ENCODE measurements at places on chromosomes 3 and 15.

- DNase-seq: peak; percentile 60
Measured at GRCh38 chr3:126208606-126209256, 28.3 kb upstream of the ALDH1L1 start.

DNA sequence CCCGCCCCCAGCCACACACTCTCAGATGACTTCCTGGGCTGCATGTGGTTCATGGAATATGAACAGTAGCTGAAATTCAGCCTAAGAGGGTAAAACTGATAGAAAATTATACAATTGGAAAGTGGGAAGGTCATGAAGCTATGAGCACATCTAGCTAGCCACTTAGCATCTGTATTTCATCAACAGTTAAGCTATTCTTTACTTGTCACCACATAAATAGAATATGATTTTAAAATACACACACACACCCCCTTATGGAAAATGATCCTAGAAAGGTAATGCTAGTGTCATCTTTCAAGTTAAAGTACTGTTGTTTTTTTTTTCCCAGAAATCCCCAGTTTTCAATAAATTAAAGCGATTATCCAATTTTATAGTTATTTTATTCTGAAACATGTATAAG lies 3.6 kb downstream of the MAP4 start:
- no peak for DNase-seq

DNA sequence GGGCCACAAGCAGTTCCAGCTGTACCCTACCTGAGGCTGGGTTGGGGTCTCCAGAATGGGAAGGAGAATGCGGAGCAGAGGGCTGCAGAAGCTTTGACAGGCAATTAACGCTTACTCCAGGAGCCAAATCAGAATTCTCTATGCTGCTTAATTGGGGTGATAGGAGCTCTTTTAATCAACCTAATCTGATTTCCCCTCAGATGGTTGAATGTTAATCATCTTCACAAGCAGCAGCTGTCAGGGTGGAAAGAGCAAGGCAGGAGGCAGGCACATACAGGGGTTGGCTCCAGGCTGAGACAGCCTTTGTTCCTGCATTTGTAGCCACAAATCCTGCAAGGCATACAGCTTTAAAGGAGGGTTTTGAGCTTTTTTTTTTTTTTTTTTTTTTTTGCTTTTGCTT lies 2.6 kb downstream of the CILP start:
- no peak for DNase-seq

GRCh38 chr3:48222616-48223513 lies at the start of gene CAMP:
Gene CAMP, plus strand, starts transcription at chr3:48223495. Its CDS starts 17 bp downstream, at chr3:48223512.
- no peak for DNase-seq

DNA sequence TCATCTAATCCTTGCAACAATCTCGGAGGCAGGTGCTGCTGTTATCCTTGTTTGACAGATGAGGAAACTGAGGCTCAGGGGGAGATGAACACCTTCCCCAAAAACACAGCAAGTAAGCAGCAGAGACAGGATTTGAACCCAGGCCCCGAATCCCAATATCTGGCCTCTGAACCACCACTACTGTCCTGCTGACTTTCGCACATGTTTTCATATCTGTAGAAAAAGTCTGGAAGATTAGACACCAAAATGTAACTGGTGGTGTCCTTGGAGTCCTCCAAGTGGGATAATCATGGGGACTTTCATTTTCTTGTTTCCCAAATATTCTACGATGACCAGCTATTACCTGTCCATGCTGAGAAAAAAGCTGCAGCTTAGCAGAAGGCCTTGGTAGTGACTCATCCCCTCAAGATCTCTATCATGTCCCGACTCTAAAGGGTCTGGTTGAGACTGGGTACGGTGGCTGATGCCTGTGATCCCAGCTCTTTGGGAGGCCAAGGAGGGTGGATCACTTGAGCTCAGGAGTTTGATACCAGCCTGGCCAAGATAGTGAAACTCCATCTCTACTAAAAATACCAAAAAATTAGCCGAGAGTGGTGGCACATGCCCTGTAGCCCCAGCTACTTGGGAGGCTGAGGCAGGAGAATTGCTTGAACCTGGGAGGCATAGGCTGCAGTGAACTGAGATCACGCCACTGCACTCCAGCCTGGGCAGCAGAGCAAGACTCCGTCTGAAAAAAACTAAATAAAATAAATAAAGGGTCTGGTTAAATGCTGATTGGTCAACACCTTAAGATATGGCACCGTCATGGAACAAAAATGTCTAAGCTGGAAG lies 8.6 kb downstream of the IRAK2 start:
- DNase-seq: peak; percentile 40

GRCh38 chr3:25438791-25439555 lies 10.9 kb downstream of the RARB start:
- DNase-seq: no peak

DNA sequence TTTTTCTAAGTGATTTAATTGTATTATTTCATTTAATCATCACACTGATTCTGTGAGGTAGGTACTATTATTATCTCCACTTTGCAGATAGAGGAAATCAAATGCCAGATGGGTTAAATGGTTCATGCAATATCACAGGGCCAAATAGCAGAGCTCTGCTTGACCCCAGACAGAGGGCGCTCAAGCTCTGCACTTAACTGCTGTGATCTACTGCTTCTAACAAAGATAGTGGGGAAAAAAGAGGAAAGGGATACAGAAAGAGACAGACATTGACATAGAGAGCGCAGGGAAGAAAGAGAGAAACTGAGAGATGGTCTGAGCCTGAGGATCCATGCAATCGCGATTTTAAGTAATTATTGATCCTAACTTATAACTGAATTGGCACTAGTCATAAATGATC lies 279.1 kb upstream of the THRB start:
- DNase-seq: peak; percentile 43

- no peak for DNase-seq
Measured at GRCh38 chr3:151410891-151411559, 26.5 kb upstream of the P2RY12 start.

- DNase-seq: no peak
Measured at GRCh38 chr15:51864408-51865056, 35.1 kb downstream of the TMOD3 start.

GRCh38 chr3:27253831-27254230 lies 115.4 kb downstream of the NEK10 start:
- DNase-seq: peak; percentile 4

DNA sequence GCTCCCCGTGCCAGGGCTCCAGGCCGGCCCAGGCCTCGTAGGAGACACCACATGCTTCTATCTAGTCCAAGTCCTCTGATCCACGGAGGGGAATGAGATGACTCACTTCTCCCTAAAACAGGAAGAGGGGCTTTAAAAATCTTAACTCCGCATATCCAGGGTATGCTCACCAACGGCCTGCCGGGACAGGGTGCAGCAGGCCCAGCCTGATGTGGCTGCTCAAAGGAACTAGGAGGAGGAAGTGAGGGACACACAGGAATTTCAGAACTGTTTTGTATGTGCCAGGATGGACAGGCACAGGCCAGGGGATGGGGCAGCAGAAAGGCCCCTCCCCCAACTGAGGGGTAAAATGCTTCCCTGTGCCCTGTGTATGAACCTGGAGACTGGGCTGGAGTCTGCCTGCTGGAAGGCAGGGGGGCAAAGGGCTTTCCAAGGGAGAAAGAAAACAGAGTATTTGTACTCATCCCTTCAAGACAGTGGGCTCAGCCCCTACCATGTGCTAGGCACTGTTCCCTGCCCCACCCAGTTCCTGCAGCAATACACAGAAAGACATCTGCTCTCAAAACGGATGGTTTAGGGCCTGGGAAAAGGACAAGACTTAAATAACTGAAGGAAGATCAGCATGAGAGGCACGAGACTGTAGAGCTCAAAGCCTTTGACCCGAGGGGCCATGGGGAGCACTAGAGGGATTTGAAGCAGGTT lies 22.1 kb downstream of the CHDH start:
- DNase-seq: no peak

DNA sequence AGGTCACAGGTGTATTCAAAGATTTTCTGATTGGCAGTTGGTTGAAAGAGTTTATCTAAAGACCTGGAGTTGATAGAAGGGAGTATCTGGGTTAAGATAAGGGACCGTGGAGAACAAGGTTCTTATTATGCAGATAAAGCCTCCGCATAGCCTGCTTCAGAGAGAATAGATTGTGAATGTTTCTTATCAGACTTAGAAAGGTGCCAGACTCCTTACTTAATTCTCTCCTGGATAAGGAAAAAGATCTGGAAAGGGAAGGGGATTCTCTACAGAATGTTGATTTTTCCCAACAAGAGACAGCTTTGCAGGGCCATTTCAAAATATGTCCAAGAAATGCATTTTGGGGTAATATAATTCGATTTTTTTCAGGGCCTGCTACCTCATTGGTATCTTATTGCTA lies 341.3 kb upstream of the RARB start:
- DNase-seq: no peak

DNA sequence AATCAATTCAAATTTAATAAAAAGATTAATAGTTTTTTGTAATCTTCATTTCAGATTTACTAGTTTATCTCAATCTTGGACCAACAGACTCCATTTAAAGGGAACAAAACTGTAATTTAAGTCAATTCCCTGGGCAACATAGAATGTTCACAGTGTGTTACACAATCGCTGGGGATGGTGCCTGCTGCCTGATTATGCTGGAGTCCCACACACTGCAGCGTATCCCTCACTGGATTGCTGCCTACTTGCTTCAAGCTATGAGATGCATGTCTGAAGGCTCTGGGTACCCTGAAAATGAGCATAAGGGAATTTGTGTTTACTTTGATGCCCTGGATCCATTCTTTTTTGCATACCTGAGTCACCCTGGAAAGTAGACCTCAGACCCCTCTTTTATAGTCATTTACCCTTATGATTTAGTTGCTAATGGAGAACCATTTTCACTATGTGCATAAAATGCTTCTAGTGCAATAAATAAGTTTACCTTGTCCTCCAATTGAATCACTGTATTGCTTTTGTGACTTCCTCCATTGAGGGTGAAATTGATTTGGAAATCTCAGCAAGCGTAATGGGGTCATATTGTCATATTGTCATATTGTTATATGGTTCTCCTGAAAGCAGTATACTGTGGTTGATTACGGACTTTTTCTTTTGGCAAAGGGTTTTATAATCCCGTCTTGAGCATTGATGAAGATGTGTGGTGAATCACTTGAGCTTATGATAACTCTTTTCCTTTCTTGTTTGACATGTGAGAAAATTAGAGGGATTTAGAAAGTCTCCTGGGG lies 35.9 kb downstream of the ITPR1 start:
- DNase-seq: no peak

- no peak for DNase-seq
Measured at GRCh38 chr3:132871956-132872355, 149.7 kb upstream of the NPHP3 start.

- DNase-seq: no peak
Measured at GRCh38 chr15:22951381-22952280, 28.5 kb downstream of the CYFIP1 start.

- no peak for DNase-seq
Measured at GRCh38 chr15:95371664-95372063, 958.8 kb upstream of the NR2F2 start.

DNA sequence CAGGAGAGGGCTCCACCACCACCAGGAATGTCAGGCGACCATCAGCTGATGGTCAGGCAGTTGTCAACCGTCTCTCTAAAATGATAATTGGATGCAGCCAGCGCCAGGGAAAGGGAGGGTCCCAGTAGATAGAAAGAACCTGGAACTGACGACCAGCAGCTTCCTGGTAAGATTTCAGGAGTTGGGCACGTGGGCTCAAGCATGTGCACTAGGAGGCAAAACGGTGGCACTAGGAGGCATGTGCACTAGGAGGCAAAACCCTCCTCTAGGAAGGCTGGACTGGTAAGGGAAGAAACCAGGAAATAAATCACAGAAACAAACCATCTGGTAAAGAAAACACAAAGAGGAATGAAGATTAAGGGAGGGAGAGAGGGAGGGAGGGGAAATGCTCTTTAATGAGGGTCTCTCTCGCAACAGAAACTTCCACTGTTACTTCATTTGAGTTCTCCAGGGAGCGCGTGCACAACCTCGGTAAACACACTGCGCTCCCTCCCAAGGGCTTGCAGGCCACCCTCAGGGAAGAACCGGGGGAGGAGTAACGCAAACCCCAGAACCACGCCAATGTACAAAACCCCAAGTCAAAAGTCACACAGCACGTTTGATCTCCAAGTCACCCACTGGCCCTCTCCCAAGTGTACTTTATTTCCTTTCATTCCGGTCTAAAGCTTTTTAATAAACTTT lies 116.7 kb downstream of the XXYLT1 start:
- DNase-seq: peak; percentile 70

DNA sequence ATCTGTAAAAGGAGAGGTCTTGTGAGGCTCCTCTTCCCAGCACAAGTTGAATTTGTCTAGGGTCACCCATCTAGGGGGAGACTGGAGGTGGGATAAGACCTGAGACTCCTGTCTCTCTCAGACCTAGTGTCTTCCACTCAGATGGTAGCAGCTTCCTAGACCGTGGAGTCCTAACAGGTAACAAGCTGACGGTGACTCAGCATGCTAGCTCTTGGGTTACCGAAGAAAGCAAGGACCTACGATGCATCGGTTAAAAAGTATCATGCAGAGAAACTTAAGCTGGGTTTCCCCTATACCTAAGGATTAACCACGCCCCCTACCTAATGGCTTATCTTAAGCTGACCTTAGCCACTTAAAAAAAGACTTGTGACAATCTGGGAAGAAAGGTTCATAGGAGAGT lies 7.6 kb downstream of the LRRN1 start:
- no peak for DNase-seq

DNA sequence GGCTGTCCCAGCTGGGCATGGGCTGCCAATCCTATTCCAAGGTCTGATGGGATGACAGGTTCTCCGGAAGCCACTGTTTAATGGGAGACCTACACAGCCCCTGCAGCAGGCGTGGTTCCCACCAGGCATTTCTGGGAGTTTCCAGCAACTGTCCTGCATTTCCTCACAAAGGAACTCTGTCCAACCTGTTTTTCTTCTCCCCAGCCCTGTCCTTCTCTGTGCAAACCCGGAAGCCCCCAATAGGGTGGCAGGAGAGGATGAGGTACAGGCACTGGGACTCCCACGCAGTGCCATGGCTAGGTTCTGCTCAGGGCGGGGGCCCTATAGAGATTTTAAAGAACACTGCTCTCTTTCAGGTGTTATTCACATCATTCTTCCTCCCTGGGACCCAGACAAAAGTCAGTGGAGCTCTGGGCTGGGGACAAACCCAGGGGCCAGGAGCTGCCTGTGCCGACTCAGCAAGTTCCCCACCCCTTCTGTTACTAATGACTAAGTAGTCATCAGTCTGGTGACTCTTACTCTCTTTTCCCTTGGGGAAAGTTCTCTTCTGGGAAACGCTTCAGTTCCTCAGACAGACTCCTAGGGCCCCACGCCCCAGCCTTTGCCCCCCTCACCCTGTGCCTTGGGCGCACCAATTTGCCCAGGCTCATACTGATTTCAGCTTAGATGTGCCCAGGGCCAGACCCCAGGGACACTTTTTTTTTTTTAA lies 97.7 kb downstream of the CD47 start:
- no peak for DNase-seq

DNA sequence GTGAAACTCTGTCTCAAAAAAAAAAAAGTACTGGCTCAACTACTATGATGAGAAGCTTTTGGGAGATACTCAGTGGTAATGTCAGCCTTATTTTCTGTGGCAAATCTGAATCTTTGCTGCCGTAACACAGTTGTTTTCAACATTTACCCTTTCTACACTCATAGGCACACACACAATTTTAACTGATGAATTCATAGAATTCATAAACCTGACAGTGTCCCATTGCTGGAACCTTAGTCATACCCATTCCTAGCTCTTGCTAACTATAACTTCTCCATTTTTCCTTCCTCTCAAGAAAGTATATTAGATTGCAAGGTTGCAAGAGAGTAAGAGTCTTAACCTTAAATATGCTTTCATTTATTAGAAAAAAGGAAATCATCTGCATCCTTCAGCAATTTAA lies 496.6 kb downstream of the FHIT start:
- no peak for DNase-seq

All from dermis microvascular lymphatic vessel endothelial cell (primary cell).